ENCODE measurements at places on chromosomes 16 and 17.

DNA sequence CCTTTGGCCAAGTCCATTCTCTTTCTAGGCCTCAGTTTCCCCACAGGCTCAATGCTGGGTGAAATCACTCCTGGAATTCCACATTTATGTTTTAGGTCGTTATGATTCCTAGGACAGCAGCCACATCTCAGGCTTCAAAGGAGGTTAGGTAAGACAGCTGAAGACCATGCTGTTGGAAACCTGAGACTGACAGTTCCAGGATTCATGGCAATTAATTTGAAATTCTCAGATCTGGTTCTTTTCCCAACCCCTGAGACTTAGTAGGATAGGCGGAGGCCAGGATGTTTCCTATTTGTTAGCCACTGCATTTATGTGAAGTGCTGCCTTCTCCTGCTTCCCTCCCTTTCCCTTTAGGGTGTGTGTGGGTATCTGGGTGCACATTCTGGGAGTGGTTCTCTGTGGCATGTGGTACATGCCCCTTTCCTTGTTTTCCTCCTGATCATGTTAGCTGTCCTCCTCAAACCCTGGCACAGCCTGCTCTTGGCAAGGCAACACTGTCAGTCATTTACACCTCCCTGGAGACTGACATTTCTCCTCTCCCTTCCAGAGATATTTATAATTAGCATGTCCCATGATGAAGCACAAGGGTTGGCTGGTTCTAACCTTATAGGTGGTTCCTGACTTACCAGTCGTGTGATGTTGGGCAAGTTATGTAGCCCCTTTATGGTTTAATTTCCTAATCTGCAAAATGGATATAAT, 91.4 kb upstream of the SALL1 start:
- DNase-seq, result no peak

GRCh38 chr17:2903193-2903974, 107.1 kb downstream of the RAP1GAP2 start:
- no peak for DNase-seq

GRCh38 chr17:37614823-37615222, 5.6 kb upstream of the SYNRG start:
- no peak for DNase-seq

- DNase-seq, result no peak
Measured at GRCh38 chr17:38424297-38424972, 3.8 kb upstream of the ARHGAP23 start.

GRCh38 chr16:16778332-16778731, 399.4 kb downstream of the NPIPA7 start:
- no peak for DNase-seq

- DNase-seq, result no peak
Measured at GRCh38 chr16:65313936-65314626, 192.2 kb upstream of the CDH11 start.

DNA sequence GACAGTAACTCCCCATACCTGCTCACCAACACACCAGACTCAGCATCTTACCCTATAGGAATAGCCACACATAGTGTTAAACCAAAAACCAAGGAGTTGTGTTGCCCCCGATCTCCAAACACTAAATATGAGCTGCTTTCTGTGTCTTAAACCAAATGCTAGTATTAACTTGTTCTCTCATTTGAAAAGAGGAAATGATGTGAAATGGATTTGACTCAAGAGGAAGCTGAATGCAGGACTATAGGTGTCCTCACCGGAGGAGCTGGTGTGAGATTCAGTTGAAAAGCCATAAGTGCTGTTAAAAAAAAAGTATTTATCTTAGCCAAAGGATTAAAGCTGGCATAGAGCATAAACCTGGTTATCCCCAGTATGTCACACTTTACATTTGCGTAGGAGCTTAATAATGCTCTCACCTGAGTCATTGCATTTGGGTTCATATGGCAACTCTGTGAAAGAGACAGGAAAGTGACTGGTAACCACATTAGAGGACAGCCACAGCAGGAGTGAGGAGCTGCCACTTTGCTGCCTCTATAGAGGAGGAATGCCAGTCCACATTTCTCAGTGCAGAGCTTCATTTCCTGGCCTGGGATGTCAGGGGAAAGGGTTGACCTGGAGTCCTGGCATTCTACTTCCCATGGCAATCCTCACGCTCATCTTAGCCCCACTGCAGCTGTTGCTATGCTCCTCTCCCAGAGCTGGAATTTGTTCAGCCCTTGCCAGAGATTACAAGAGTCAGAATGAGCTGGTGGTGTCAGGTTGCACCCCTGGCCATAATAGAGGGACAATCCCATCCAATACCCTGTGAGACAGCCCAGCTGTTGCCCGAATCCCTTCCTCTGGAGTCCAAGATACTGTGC, 143.3 kb upstream of the ANKFN1 start:
- no peak for DNase-seq

GRCh38 chr16:21619765-21620425, 20.5 kb downstream of the METTL9 start:
- no peak for DNase-seq

DNA sequence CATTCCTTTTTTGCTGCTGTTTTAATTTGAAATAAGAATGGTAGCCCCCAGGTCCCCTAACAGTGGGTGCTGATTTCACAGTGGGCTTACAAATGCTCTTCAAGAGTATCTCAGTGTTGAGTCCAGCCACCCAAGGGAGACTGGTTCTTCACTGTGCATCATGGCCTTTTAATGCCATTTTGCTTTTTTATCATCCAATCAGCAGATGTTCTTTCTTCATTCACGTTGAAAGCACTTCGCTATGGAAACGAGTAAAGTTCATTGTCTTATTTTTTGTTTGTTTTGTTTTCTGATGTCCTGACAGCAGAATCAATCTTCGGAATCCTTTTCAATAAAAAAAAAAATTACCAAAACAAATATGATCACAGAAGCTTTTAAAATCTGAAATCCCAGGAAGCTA, 429.0 kb downstream of the MAF start:
- DNase-seq, result no peak

All from right lung (tissue), 10 donors.